NCI-H2107 (cell line): ENCODE measurements at places on chromosomes 6 and 20.

DNA sequence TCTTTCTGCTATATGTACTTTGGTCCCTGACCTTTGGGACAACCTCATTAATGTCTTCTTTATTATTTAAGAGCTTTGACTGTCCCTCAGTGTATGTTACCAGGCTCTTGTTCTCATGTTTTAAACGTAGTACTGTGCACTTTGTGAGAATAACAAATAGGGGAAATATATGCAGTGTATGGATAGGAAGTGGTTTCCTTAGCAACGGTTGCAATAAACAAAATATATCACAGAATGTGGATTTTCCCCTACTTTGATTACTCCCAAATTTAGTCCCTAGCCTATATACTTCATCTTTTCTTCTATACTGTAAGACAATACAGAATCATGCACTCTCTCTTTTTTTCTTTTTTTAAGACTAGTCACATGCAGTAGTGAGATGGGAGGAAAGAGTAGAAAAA is 123.8 kb upstream of the AKIRIN2 start:
- DNase-seq = no peak

GRCh38 chr20:36252511-36252910 is 16.2 kb downstream of the AAR2 start:
- DNase-seq = no peak

- DNase-seq = no peak
Observed at GRCh38 chr6:138726066-138726756, 47.4 kb upstream of the CCDC28A start.

- DNase-seq = no peak
Observed at GRCh38 chr6:113664909-113665308, 192.2 kb upstream of the MARCKS start.

DNA sequence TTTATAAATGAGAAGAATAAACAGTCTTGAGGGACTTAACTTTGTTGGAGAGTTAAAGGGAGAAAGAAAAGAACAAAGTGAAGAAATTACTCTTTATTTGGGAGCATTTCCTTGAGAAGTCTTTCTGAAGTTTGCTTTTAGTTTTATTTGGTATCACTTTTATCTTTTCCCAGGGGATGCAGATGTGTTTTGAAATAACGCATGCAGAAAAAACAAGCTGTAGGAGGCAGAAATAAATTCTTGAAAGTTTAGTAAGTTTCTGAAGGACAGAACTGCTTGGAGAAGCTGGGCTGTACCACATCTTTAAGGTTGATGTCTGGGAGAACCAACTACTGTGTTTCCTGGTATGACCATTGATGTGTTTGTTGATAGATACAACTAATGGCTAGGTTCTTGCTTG is 75.0 kb downstream of the PLCB4 start:
- no peak for DNase-seq

- DNase-seq = no peak
Observed at GRCh38 chr6:98941319-98941718, 6.4 kb downstream of the FBXL4 start.

DNA sequence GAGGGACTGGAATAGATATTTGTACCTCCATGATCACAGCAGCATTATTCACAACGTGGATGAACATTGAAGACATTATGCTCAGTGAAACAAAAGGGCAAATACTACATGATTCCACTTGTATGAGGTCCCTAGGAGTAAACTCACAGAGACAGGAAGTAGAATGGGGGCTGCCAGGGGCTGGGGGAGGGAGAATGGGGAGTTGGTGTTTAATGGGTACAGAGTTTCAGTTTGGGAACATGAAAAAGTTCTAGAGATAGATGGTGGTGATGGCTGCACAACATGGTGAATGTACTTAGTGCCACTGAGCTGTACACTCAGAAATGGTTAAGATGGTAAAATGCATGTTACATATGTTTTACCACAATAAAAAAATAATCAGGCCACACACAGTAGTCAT is 164.3 kb upstream of the RREB1 start:
- no peak for DNase-seq

GRCh38 chr6:85419046-85419759 is 30.7 kb upstream of the NT5E start:
- DNase-seq = no peak

- DNase-seq = no peak
Observed at GRCh38 chr6:41505122-41506049, 40.8 kb upstream of the FOXP4 start.

- DNase-seq = no peak
Observed at GRCh38 chr6:124226396-124226795, 422.7 kb downstream of the NKAIN2 start.

GRCh38 chr6:3307436-3307835 is 48.7 kb downstream of the PSMG4 start:
- no peak for DNase-seq

GRCh38 chr20:54194724-54195438 is 13.0 kb upstream of the PFDN4 start:
- DNase-seq = no peak

DNA sequence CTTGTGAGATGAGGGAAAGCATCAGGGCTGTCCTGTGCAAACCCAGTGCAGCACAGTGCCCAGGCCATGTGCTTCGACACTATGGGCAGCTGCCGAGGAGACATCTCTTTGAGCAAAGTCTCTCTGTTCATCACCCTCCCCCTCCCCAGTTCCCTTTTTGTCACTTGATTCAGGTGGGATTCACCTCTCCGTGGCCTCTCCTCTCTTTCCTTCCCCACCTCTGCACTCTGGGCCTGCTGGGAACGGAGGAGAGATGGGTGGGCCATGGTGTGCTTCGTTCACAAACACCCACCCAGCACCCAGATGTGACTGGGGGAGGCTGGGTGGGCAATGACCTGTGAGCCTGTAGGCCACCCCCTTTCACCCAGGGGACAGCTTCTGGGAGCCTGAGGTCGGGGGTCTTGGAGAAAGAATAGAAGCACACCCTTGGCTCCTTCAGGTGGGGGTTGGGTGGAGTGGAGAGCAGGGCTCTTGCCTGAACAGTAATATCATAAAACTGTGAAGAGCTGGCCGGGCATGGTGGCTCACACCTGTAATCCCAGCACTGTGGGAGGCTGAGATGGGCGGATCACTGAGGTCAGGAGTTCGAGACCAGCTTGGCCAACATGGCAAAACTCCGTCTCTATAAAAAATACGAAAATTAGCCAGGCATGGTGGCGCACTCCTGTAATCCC is 33.5 kb upstream of the DLGAP4 start:
- DNase-seq = no peak

DNA sequence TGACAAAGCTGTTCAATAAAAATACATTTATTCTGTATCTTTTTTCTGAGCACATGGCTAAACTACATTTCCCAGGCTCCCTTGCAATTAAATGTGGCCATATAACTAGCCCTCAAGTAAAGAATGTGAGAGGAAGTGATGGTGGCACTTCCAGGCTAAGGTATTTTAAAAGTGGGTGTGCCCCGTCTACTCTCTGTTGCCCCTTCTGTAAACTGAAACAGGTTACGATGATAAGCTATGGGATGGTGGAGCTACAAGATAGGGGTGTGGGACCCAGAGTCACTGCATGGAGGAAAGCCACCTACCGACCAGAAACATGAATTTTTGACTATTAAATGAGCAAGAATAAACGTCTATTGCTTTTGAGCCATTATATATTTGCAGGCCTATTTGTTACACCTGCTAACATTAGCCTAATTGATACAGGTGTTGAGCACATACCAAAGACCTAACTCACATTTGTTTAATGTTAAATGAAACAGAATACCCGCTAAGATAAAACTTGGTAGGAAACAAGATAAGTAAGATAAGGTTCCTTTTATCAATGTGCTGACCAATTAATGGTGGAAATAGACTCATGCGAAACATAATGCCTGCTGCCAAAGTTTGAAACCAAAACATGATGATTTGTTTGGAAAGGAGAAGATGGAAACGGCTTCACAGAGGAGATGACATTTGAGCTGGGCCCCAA is 3.1 kb downstream of the FYN start:
- DNase-seq = no peak

DNA sequence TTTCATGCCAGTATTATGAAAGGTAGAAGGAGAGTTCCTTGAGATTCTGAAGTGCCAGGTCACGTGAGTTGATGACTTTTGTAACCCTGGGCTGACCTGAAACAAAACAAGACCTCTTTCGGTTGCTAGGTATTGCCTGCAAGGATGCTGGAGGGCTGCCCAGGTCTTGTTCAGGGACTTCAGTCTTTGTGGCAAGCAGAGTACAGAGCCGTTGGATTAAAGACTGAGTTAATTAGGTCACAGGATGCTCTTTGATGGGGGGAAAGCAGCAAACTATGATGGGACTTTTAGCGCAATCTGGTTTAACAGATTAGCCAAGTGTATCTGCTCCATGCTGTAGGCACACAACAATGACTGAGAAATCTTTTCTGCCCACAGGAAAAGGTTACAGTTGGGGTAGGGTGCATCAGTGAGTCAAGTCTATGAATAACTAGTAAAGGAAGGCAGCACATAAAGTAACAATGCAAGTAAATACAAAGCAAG is 12.8 kb upstream of the ELOVL5 start:
- no peak for DNase-seq

DNA sequence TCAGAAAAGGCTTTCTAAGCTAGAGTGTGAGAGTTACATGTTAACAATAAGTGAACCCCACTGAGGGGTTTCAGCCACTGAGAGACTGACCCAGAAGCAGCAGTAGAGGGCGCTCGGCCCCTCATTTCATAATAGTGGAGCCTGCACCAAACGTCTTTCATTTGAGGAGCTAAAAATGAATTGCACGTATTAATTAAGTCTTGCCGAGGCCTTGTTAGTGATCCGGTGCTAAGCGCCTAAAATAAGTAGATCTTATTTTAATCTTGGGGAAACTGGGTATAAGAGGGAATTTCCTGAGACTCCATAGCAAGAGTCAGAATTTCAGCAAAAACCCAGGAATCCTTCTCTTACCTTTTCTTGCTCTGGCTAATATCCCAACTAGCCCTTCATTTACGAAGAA is 209.7 kb downstream of the FARS2 start:
- peak; percentile 28 for DNase-seq

GRCh38 chr6:84633771-84634170 is 130.6 kb downstream of the TBX18 start:
- no peak for DNase-seq

DNA sequence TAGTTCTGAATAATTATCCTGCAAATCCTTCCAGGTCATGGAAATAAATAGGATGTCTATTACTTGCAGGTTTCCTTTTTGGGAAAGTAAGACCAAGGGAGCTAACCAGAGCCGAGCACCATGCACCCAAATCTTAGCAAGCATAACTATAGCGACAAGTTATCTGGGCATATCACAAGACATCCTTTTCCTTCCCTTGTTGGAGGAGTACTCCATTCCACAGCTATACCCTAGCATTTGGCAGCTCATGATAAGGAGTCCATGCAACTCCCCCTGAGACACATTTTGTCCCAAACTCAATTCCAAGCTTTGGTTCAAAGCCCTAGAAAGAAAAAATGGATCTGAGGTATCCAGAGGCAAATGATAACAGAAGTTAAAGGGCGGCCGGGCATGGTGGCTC is 16.5 kb upstream of the ASCC3 start:
- no peak for DNase-seq

- peak; percentile 94 for DNase-seq
Observed at GRCh38 chr20:51766994-51767866, 960 bp downstream of the ATP9A start.

- no peak for DNase-seq
Observed at GRCh38 chr6:38485488-38485887, 154.2 kb downstream of the BTBD9 start.

- no peak for DNase-seq
Observed at GRCh38 chr6:1424306-1424927, 35.0 kb downstream of the FOXF2 start.

GRCh38 chr20:33291830-33292355 is 8.9 kb downstream of the BPIFB1 start:
- no peak for DNase-seq

GRCh38 chr6:46914279-46914810 is 7.4 kb downstream of the ADGRF5 start:
- no peak for DNase-seq

GRCh38 chr20:62493886-62494285 is 18.1 kb upstream of the GATA5 start:
- DNase-seq = no peak

- no peak for DNase-seq
Observed at GRCh38 chr6:54959820-54960219, 113.2 kb downstream of the FAM83B start.

DNA sequence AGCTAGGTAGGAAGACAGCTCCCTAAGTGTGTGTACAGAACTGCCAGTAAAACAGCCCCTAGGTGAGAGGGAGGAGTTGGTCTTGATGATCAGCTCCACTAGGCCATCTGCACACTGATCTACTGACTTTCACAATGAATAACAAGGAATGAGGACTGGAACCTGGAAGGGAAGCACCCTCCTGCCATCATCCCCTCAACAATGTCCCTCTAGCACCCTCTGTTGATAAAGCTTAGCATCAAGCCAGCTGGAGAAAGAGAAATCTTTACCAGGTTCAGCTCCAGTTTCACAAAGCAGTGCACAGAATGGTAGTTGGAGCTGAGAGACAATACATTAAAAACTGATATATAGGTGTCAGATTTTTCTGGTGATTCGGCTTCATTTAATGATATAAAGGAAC is 57.2 kb upstream of the IRAK1BP1 start:
- DNase-seq = no peak

DNA sequence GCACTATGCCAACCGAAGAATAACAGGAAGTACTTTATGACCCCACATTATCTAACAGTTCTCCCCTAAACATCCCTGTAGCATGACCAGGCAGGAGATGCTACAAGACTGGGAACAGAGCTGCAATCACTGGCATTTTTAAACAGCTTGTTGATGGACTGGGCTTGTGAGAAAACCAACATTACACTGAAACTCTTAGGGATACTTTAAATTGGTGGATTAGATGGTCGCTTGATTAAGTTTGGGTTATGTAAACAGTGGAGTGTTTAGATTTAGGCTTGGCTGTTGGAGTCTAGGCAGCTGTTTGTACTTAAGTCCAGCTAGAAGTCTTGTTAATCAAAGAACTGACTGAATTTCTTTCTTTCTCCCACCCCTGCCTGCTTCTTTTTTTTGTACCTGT is 234.1 kb upstream of the BMP2 start:
- no peak for DNase-seq

GRCh38 chr6:118284736-118285360 is 263.2 kb upstream of the PLN start:
- DNase-seq = no peak

GRCh38 chr20:48706116-48706656 is 121.6 kb downstream of the PREX1 start:
- DNase-seq = no peak

- no peak for DNase-seq
Observed at GRCh38 chr20:58852543-58853271, at the start of gene GNAS. TSS of gene GNAS (plus strand) at chr20:58852716.

DNA sequence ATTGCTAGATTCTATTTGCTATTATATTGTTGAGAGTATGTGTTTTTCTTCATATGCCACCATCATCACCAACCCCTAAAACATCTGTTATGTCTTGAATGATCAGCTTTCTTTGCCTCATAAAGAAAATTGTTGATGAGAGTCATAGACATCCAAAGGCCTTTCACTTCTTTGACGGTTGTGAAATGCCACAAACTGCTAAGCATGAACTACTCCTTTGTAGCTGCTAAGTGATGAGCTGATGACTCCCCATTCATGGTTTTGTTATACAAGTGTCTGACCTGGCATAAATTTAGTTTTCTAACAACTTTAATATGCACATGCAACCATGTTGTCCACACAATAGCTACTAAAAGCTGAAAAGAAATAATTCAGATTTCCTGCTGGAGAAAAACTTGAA is 684 bp upstream of the MED23 start:
- DNase-seq = no peak
